ENCODE measurements at places on chromosomes 13 and 19. TPM values are rescaled to one million over a fixed set of nuclear protein-coding genes. Genes with fewer than 3 reads are reported as not detected.

Gene C5AR1
- polyA plus RNA-seq: 7.9 TPM

Gene AP1M2
- 15.0 TPM for polyA plus RNA-seq

Gene ZNF780B
- 7.9 TPM for polyA plus RNA-seq

Gene GARIN5A
- not detected for polyA plus RNA-seq

Gene C1QTNF9B
- polyA plus RNA-seq: not detected

Gene CEACAM4
- not detected for polyA plus RNA-seq

Gene ZNF699
- 1.6 TPM for polyA plus RNA-seq

Gene PROZ
- polyA plus RNA-seq: not detected

Gene ZNF154
- polyA plus RNA-seq: 5.2 TPM

Gene TBXA2R
- 30.9 TPM for polyA plus RNA-seq

Gene ZNF324
- polyA plus RNA-seq: 4.6 TPM

Gene CRB3
- polyA plus RNA-seq: 13.9 TPM

Gene SNRPA
- polyA plus RNA-seq: 26.7 TPM

Gene CGB8
- polyA plus RNA-seq: not detected

Gene SLC25A42
- 3.8 TPM for polyA plus RNA-seq

Gene CEACAM21
- polyA plus RNA-seq: 0.38 TPM

Gene TRIM13
- polyA plus RNA-seq: 24.7 TPM

Gene MAG
- not detected for polyA plus RNA-seq

Gene KCNRG
- polyA plus RNA-seq: 1.7 TPM

Gene FUT1
- polyA plus RNA-seq: 0.05 TPM

Gene GSX1
- polyA plus RNA-seq: not detected

Gene TEX29
- polyA plus RNA-seq: 5.5 TPM

Gene ANKRD24
- polyA plus RNA-seq: 0.74 TPM

Gene FPR3
- 11.9 TPM for polyA plus RNA-seq

Gene ANO8
- 19.4 TPM for polyA plus RNA-seq

Gene ZNF223
- 4.6 TPM for polyA plus RNA-seq

Gene ZNF112
- 2.9 TPM for polyA plus RNA-seq

Gene WASF3
- 5.4 TPM for polyA plus RNA-seq

Gene STAP2
- 27.8 TPM for polyA plus RNA-seq

Gene NDUFB7
- 452 TPM for polyA plus RNA-seq

Gene RAD23A
- polyA plus RNA-seq: 72.4 TPM

Gene ZNF615
- 10.1 TPM for polyA plus RNA-seq

Gene NFILZ
- not detected for polyA plus RNA-seq

Gene CAPN12
- 4.5 TPM for polyA plus RNA-seq

Gene CASP14
- not detected for polyA plus RNA-seq

Gene NLRP5
- not detected for polyA plus RNA-seq

Gene NCAN
- not detected for polyA plus RNA-seq

Gene DMKN
- polyA plus RNA-seq: 22.2 TPM

Gene RCBTB1
- 10.3 TPM for polyA plus RNA-seq

Gene MEX3D
- 3.6 TPM for polyA plus RNA-seq

Gene TSKS
- polyA plus RNA-seq: not detected

Gene VN1R2
- not detected for polyA plus RNA-seq

Gene HRC
- 0.74 TPM for polyA plus RNA-seq

Gene CAMSAP3
- polyA plus RNA-seq: 5.0 TPM

Gene LENG8
- 336 TPM for polyA plus RNA-seq

Gene KCTD4
- 0.26 TPM for polyA plus RNA-seq

Gene ZNF556
- not detected for polyA plus RNA-seq

Gene ZNF723
- not detected for polyA plus RNA-seq

Gene NAPA
- polyA plus RNA-seq: 94.0 TPM

Gene TRAPPC5
- polyA plus RNA-seq: 79.6 TPM

Gene MBD3L5
- polyA plus RNA-seq: not detected

Gene EBI3
- polyA plus RNA-seq: 1.3 TPM

Gene MYO1F
- polyA plus RNA-seq: 10.0 TPM

Gene RXFP2
- not detected for polyA plus RNA-seq

All from aorta (tissue), 5 donors.